ENCODE measurements at places on chromosomes 1 and 21.

DNA sequence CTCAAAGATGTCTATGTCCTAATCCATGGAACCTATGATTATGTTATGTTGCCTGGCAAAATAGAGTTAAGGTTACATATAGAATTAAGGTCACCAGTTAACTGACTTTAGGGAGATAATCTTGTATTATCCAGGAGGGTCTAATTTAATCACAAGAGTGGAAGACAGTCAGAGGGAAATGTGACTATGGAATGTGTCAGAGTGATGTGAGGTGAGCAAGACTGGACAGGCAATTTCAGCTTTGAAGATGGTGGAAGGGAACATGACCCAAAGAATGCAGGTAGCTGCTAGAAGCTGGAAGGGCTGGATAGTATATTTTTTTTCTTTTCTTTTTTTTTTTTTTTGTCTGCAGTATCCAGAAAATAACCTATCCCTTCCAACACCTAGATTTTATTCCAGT is 241.7 kb upstream of the NEGR1 start:
- DNase-seq = no peak

- peak; percentile 74 for DNase-seq
Measured at GRCh38 chr1:227317523-227318015, 723 bp downstream of the CDC42BPA start.

- no peak for DNase-seq
Measured at GRCh38 chr1:207740207-207740606, 11.6 kb upstream of the CD46 start.

DNA sequence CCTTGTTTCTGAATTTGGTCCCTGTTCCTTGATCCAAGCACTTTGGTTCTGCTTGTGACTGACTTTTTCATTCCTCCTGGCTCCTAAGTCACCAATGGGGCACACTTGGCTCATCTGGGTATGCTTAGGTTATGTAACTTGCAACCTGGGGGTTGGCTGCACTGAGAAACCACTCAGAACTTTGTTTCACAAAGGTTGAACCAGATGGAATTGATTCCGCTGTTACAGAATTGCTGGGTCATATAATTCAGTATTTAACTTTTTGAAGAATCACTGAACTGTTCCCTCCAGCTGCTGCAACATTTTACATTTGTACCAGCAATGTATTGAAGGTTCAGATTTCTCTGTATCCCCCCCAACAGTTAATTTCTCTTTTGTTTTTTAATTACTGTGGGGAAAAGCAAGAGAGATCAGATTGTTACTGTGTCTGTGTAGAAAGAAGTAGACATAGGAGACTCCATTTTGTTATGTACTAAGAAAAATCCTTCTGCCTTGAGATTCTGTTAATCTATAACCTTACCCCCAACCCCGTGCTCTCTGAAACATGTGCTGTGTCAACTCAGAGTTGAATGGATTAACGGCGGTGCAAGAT is 9.6 kb upstream of the NVL start:
- no peak for DNase-seq

Measured in caudate nucleus (tissue), 63 donors.